Nephron progenitor cell (in vitro differentiated cells): ENCODE measurements at places on chromosomes 12 and 14.

- no peak for DNase-seq
Measured at GRCh38 chr14:86915406-86915805, 1077.6 kb downstream of the GALC start.

GRCh38 chr12:5305886-5306545, 125.9 kb upstream of the NTF3 start:
- DNase-seq = no peak

GRCh38 chr12:132160016-132160415, 15.8 kb downstream of the NOC4L start:
- no peak for DNase-seq

- peak; percentile 66 for DNase-seq
Measured at GRCh38 chr14:23538785-23539184, 12.8 kb downstream of the ZFHX2 start.
